ENCODE measurements at places on chromosomes 6 and 20. TPM values are rescaled to one million over a fixed set of nuclear protein-coding genes. Genes with fewer than 3 reads are reported as not detected.

CTNNBL1 gene
- 27.7 TPM for total RNA-seq

OPRM1 gene
- not detected for total RNA-seq

RIMS1 gene
- 0.28 TPM for total RNA-seq

TREM2 gene
- total RNA-seq, result 0.57 TPM

SPDEF gene
- under 0.01 TPM for total RNA-seq

HLA-DRB1 gene
- total RNA-seq, result not detected

SGK2 gene
- total RNA-seq, result 0.28 TPM

MUCL3 gene
- total RNA-seq, result not detected

Measured in smooth muscle cell of bladder (primary cell).